ENCODE measurements at places on chromosomes 3 and 15. TPM values are rescaled to one million over a fixed set of nuclear protein-coding genes. Genes with fewer than 3 reads are reported as not detected.

GRCh38 chr15:99123713-99124451 is 19.0 kb downstream of the SYNM start:
- H3K4me3 ChIP-seq: no peak overlapping the region
- peaks cover 7% of the 10 kb centered on the region for H3K4me1 ChIP-seq
- H3K27me3 ChIP-seq: no peaks in the 10 kb centered on the region
- peak; percentile 72 for DNase-seq

- H3K36me3 ChIP-seq: no peaks in the 10 kb centered on the region
- peak overlapping the region; percentile 20 for H3K27ac ChIP-seq
- DNase-seq: no peak
- H3K4me1 ChIP-seq: peaks cover 48% of the 10 kb centered on the region
- H3K27me3 ChIP-seq: no peaks in the 10 kb centered on the region
- no peak overlapping the region for H3K4me3 ChIP-seq
Observed at GRCh38 chr3:9402410-9403228, 5.2 kb downstream of the SETD5 start.

DNA sequence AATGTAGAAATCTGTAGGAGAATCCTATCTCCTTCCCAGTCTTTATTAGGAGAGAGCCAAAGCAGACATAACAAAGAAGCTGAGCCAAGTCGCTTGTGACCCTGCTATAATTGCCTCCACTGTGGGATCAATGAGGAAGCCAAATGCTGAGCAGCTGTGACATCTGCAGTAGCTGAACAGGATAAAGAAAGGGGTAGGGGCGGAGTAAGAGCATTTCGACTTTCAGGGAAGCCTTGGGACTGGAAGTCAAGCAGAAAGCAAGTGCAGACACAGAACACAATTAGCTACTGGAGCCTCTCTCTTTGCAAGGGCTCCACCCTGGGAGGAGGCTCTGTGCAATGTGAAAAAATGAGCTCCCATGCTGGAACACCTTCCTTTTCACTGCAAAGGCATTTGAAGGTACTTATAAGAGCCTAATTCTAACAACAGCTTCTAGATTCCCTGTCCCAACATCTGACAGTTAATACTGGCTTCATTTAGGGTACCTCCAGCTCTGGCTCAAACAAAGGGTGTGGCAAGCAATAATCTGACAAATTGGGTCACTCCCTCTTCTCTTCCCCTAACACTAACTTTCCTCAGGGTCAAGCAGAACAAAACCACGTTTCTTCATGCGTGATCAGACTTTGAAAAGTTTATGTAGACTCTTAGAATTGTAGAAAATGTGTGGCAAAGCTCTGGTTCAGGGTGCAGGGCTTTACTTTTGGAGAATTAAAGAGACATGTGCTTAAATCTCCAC is 166.4 kb downstream of the CADPS start:
- no peaks in the 10 kb centered on the region for H3K27me3 ChIP-seq
- no peak for DNase-seq
- no peak overlapping the region for H3K27ac ChIP-seq

DNA sequence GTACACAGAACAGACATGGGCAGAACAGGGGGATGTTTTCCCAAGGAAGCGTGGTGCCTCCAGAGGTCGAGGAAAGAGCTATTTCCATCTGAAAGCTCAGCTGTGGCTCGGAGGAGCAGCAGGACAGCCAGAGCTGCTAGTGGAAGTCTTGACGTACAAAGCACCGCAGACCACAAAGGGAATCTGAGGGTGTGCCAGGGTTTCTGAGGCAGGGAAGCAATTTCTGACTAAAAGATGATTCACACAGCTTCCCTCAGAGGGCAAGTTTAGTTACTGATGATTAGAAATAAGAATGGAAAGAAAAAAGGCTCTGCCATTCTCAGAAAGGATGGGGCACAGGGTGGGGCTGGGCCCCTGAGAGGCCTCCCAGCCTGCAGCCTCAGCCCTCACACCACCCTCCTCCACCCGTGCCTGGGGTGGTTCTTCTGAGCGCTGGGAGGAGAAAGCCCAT is 45.8 kb upstream of the SEC13 start:
- no peak overlapping the region for H3K27ac ChIP-seq
- H3K27me3 ChIP-seq: no peaks in the 10 kb centered on the region
- no peak for DNase-seq

- no peaks in the 10 kb centered on the region for H3K27me3 ChIP-seq
- DNase-seq: peak; percentile 32
- no peak overlapping the region for H3K4me3 ChIP-seq
- no peaks in the 10 kb centered on the region for H3K4me1 ChIP-seq
Observed at GRCh38 chr15:96234109-96234892, 96.2 kb upstream of the NR2F2 start.

DNA sequence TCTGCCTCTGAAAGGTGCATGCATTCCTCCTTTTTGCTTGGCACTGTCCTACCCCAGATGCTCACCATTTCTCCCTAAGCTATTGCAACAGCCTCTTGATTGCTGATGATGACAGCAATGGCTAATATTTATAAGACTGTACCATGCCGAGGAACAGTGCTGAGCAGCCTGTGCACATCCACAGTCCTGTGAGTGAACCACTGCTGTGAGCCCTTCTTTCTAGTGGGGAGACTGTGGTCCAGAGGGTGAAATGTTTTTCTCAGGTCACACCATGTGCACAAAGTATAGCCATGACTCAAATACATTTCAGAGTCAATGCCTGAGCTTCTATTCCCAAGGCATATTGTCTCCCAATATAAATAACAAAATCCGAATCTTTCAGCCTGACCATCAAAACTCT is 231.2 kb upstream of the LRTM1 start:
- DNase-seq: no peak
- no peak overlapping the region for H3K27ac ChIP-seq
- H3K36me3 ChIP-seq: no peaks in the 10 kb centered on the region
- H3K4me1 ChIP-seq: no peaks in the 10 kb centered on the region

GRCh38 chr15:83108266-83109219 is 1.1 kb downstream of the TM6SF1 start:
- peak overlapping the region; percentile 39 for H3K27ac ChIP-seq
- DNase-seq: no peak
- H3K4me1 ChIP-seq: peaks cover 3% of the 10 kb centered on the region
- no peaks in the 10 kb centered on the region for H3K27me3 ChIP-seq
- peak overlapping the region; percentile 55 for H3K4me3 ChIP-seq

DNA sequence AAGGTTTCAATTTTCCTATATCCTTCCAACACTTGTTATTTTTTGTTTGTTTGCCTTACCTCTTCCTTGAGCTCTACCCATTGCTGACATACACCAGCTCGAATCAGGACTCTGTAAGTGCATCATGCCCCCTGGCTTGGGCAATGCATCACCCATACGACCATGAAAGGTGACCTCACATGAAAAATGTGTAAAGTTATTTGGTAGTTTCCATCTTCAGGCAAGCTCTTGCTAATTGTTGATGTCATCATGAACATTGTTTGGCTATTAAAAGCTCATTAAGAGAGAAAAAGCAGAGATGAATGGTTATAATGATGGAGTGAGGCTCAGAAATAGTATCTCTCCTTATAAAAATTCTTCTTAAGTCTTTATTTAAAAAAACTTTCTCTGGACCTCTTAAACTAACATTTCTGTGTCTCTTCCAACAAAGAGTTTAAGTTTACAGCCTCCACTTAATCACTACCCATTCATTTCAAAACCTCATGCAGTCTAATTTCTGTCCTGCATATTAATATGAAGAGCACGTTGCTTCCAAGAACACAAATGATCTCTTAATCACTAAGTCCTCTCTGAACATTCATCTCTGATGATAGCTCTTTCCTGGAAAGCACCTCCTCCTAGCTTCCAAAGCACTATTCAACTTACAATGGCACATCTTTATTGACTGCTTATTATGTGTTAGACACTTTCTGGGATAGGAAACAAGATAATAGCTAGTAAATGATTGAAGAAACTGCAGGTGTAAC is 236.3 kb downstream of the NFKBIZ start:
- H3K4me1 ChIP-seq: no peaks in the 10 kb centered on the region
- H3K36me3 ChIP-seq: no peaks in the 10 kb centered on the region
- DNase-seq: no peak
- no peak overlapping the region for H3K27ac ChIP-seq
- H3K27me3 ChIP-seq: no peaks in the 10 kb centered on the region

GRCh38 chr3:50411229-50411628 is 51.9 kb upstream of the TMEM115 start:
- no peak overlapping the region for H3K4me3 ChIP-seq
- no peaks in the 10 kb centered on the region for H3K36me3 ChIP-seq
- no peaks in the 10 kb centered on the region for H3K4me1 ChIP-seq
- H3K27me3 ChIP-seq: no peaks in the 10 kb centered on the region
- no peak overlapping the region for H3K27ac ChIP-seq

- no peak overlapping the region for H3K4me3 ChIP-seq
- H3K27ac ChIP-seq: no peak overlapping the region
- H3K27me3 ChIP-seq: no peaks in the 10 kb centered on the region
- peak; percentile 11 for DNase-seq
- no peaks in the 10 kb centered on the region for H3K4me1 ChIP-seq
Observed at GRCh38 chr3:13796701-13797460, 83.0 kb downstream of the WNT7A start.

DNA sequence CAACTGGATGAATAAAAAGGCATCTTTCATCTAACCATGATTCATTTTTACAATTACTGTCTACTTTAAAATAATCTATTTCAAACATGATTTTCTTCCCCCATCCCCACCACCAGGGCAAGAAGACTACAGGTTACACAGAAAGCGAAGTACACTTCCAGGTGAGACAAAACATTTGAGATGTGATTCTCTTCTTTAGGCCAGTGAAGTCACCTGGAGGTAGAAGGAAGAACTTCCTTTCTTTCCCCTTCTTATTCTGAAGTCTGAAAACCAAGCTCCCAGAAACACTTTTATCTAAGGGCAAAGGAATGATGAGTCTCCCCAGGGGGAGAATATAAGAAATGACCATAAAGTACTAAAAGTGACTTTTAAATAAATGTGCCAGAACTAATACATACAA is 36.7 kb downstream of the SHQ1 start:
- H3K27me3 ChIP-seq: no peaks in the 10 kb centered on the region
- peaks cover 6% of the 10 kb centered on the region for H3K4me1 ChIP-seq
- no peak overlapping the region for H3K4me3 ChIP-seq
- no peak overlapping the region for H3K27ac ChIP-seq

DNA sequence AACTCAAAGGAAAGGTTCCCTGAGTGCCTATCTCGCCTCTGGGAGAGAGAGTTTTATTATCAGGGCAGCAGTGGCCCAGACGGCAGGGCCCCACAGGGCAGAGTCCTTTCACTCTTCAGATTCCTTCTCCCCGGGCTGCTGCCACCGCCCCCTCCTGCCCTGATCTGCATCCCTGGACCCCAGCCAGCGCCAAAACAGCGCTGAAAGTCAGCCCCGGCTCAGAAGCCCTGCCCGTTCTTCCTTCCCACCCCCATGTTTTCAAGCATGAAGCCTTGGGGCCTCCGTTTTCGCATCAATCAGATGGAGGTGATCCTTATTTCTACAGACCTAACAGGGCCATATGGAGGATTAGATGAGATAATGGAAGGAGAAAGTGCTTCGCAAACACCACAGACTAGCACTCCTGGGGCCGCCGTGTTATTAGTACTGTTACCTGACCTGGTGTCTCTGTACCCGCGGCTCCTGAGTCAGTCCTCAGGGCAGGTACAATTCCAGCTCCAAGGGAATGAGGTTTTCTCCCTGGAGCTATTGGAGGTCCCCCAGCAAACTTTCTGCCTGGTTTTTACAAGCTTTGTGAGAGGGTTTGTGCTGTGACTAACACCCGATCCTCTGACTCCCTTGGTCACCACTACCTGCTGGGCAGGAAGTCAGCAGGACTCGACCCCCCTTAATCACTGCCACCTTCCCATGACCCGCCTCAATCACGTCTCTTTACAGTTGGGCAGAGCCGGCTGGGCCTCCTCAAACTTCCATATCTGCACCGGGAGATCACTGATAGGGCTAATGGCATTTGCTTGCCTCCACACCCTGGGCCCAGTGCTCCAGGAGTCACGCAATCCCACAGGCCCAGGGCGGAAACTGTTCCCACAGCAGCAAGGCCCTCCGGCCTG is 39.5 kb upstream of the TSEN2 start:
- no peaks in the 10 kb centered on the region for H3K36me3 ChIP-seq
- H3K27me3 ChIP-seq: no peaks in the 10 kb centered on the region
- H3K4me1 ChIP-seq: no peaks in the 10 kb centered on the region
- no peak overlapping the region for H3K4me3 ChIP-seq

DNA sequence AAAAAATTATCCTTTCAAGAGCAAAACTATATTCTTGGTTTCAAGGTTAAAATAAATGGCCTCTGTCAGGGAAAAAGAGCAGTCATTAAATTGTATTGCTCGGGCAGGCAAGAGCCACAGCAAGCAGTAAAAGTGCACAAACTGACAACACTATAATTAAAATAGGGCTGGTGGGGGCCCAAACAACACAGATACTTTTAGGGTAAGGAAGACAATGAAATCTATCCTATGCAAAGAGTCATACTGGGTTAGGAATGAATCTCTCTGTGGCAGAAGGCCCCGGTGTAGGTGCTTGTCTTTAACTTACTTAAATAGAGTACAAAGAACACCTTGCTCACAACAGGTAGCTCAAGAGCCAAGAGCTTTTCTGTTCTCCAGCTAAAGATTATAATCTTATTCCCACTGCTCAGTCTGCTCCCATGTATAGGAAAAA is 94.7 kb downstream of the DLG1 start:
- DNase-seq: no peak
- H3K27me3 ChIP-seq: no peaks in the 10 kb centered on the region
- H3K4me1 ChIP-seq: peaks cover 15% of the 10 kb centered on the region
- no peak overlapping the region for H3K27ac ChIP-seq
- H3K4me3 ChIP-seq: no peak overlapping the region

GRCh38 chr3:73768524-73769308 is 144.0 kb upstream of the PDZRN3 start:
- no peak overlapping the region for H3K4me3 ChIP-seq
- no peaks in the 10 kb centered on the region for H3K4me1 ChIP-seq
- H3K27ac ChIP-seq: no peak overlapping the region
- H3K27me3 ChIP-seq: no peaks in the 10 kb centered on the region

- no peak overlapping the region for H3K4me3 ChIP-seq
- H3K36me3 ChIP-seq: no peaks in the 10 kb centered on the region
- H3K27me3 ChIP-seq: no peaks in the 10 kb centered on the region
- DNase-seq: peak; percentile 65
Observed at GRCh38 chr3:139480585-139480984, 4.3 kb upstream of the RBP2 start.

- DNase-seq: no peak
- H3K4me1 ChIP-seq: no peaks in the 10 kb centered on the region
- no peak overlapping the region for H3K27ac ChIP-seq
- no peak overlapping the region for H3K4me3 ChIP-seq
- no peaks in the 10 kb centered on the region for H3K27me3 ChIP-seq
Observed at GRCh38 chr3:16357186-16358121, 92.4 kb downstream of the OXNAD1 start.

- DNase-seq: no peak
- H3K27me3 ChIP-seq: no peaks in the 10 kb centered on the region
- no peak overlapping the region for H3K27ac ChIP-seq
- no peak overlapping the region for H3K4me3 ChIP-seq
- H3K36me3 ChIP-seq: peaks cover 17% of the 10 kb centered on the region
Observed at GRCh38 chr3:37279236-37279635, 104.9 kb upstream of the LRRFIP2 start.

GRCh38 chr3:159513867-159514380 is 474.7 kb upstream of the IL12A start:
- no peak overlapping the region for H3K27ac ChIP-seq
- DNase-seq: no peak
- no peaks in the 10 kb centered on the region for H3K36me3 ChIP-seq
- H3K4me3 ChIP-seq: no peak overlapping the region

The MCTP2 gene
- polyA plus RNA-seq: 5.6 TPM

The PLCL2 gene
- polyA plus RNA-seq: 6.7 TPM

The ABHD2 gene
- 7.9 TPM for polyA plus RNA-seq

The KBTBD13 gene
- polyA plus RNA-seq: not detected

The GOLGA6B gene
- polyA plus RNA-seq: not detected

The CNTN4 gene
- 7.0 TPM for polyA plus RNA-seq

The GOLGA8H gene
- polyA plus RNA-seq: 0.33 TPM

The ENTPD3 gene
- polyA plus RNA-seq: 7.8 TPM

The A4GNT gene
- 1.2 TPM for polyA plus RNA-seq

The TRAT1 gene
- polyA plus RNA-seq: not detected

The CHL1 gene
- 1.9 TPM for polyA plus RNA-seq

The ATP13A4 gene
- polyA plus RNA-seq: 5.7 TPM

The VILL gene
- polyA plus RNA-seq: 5.1 TPM

The CCDC54 gene
- polyA plus RNA-seq: not detected
